ENCODE measurements at places on chromosomes 1 and 21.

DNA sequence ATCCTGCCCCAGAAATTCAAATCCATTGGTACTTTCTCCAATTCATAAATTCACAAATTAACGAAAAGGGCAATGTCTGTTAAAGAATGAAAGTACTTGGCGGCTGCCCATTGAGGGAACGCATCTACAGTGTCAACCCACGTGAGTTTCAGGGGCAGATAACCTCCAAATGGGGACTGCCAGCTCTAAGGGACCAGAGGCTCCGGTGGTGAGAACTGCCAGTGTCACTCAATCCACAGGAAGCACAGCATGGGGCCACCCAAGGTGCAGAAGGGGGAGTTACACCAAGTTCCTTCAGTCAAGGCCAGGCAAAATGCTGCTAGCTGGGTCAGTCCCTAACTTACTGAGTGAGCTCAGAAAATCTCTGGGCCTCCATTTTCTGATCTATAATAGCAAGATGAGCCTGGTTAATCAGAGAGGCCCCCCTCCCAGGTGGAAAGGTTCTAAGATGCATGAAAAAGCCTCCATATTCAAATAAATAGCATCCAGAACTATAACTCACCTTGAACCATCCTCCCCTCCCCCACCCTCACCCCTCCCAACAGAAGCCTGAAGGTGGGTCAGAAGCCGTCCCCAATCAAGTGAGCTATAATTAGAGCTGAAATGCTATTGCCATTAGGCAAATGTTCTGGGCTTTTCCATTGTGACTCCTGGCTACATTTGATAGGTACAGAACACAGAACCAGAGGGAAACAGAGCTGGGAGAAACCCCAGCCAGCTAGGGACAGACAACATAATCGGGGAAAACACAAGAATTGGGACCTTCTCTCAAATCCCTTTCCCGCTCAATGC lies 41.7 kb downstream of the LRP8 start:
- no peak for DNase-seq

GRCh38 chr1:163471779-163472650 lies 150.3 kb downstream of the NUF2 start:
- no peak for DNase-seq

- DNase-seq, result no peak
These were observed at the start of gene LEMD1 for GRCh38 chr1:205421798-205422197. TSS of gene LEMD1 (minus strand) at chr1:205422056. CDS start at chr1:205420536, 1,520 bp downstream.

- DNase-seq, result no peak
These were observed 7.1 kb upstream of the RGS18 start for GRCh38 chr1:192151176-192151575.

GRCh38 chr21:16533692-16534407 lies 804.1 kb downstream of the USP25 start:
- DNase-seq, result no peak

DNA sequence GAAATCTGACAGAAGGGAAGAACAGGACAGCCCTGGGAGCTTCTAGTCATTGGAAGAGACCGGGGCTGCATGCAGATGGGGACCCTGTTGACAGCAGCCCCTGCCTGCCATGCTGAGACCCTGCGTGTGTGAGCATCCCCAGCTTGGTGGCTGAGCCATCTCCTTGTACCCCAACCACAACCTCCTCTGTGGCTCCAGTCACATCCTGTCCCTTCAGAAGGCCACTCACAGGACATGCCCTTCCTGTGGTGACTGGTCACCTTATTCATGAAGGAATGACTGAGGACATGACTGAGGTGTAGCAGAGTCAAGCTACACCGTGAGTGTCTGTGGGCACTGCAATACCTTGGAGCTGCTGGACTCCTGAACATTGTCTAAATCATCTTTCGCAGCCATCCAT lies 141.8 kb upstream of the ERRFI1 start:
- no peak for DNase-seq

DNA sequence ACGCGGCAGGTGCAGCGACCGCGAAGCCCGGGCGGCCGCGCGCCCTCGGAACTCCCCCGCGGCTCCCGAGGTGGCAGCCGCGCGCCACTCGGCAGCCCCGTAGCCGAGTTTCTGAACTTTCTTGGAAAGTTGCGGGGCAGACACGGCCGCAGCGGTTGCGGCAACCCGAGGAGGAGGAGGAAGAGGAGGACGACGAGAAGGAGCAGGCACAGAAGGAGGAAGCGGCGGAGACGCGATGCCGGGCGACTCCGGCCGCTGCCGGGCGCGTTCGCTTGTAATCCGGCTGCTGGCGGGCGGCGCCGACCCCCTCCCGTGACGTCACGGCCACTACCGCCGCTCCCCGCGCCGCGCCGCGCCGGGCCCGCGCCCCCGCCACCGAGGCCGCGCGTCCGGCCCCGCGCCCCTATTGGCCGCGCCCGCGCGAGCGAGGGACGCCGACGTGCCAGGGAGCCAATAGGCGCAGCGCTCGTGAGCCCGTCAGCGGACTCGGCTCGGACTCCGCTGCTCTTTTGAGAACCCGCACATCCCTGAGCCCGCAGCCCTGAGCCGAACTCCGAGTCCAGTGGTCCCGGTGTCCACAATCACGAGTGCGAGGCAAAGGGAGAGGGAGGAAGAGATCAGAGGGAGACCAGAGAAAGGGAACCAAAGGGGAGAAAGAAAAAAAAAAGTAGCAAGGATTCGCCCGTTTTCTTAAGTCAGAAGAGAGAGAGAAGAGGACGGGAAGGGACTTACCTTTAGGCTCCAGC lies 736 bp upstream of the BARHL2 start:
- peak; percentile 30 for DNase-seq

DNA sequence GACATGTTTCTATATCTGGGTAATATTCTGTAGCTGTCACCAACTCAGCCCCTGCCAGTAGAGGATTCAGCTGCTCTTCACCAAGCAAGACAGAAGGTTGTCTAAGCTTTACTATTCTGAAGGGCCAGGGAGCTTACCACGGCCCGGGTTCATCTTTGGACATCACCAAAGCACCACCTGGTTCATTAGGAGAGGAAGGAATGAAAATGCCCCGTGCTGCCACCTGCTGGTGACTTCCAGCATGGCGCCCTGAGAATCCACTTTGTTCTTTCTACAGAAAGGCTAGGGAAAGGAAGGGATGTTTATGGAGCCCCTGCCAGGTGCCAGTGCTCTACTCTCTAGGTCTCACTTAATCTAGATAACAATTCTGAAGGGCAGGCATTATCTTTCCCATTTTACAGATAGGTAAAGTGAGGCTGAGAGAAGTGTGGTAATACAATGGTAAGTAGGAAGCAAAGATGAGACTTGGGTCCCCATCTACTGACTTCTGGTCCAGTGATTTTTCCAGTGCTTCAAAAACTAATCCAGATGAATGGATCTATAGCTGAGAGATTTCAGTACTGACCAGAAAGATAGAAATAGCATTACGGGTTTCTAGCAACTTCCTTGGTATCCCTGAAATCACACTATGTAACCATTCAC lies 79.5 kb downstream of the BEND5 start:
- peak; percentile 33 for DNase-seq

DNA sequence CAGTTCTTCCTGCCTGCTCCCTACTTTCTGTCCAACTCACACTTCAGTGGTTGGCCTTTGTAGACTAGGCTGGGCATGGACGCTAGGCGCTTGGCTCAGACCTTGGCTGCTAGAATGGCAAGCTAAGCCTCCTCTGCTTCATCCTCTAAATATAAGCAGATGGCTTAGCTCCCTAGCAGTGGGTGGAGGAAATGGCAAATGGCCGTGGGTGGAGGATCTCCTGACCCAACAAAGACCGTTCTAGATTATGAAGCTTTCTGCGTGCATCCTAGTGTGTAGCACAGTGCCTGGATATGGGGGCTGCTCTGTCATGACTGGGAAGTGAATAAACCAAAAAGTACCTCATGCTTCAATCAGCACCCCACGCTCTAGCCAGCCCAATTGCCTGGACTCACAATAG lies 10.4 kb upstream of the ETV3L start:
- no peak for DNase-seq

DNA sequence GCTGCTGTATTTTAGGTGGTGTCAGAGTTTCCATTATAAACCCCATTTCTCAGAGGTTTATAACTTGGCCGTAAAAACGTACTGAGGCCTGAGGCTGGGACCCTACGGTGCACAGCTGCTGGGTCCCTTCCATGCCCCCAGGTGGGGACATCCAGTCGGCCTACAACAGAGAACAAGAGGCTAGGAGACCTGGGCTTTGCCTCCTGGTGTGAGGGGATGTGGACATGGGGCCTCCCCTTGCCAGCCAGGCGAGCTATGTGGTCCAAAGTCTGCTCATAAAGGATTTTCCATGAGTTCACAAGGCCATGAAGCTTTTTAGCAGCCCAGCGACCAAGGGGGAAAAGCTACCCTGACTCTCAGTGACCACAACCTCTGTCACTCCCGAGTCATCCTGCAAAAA lies 261.5 kb upstream of the VAMP3 start:
- no peak for DNase-seq

DNA sequence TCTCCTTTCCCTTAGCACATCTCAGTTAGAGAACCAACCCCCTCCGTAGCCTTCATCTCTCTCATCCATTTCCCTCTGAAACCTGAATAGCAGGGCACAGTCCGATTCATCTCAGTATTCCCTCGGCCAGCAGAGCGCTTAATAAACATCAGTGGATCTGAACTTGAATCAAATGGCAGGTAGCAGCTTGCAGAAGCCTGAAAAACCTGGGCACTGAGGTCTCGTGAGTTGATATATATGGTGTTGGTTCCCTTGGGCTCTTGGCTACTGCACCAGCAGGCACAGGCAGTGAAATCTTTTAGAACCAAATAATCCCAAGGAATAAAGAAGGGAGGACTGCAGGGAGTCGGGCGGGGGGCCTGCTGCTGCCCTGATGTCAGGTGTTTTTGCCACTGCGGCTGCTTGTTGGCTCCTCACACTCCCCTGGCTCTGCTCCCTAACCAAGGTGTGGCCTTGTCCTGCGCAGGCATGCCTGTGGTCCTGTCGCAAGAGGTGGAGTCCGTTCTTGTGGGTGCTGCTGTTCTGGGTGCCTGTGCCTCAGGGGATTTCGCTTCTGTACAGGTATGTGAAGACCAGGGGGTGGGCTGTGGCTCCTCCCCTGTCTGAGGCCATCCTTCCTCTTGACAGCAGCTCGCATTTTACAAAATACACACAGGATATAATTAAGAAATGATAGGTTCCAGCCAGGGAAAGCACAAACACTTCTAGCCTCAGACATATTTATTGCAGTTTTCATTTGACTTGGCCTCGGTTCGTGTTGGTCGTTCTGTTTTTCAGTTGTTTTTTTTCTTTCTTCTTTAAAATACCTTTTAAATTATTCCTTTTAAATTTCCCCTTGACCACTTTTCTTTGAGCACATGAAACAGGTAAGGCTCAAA lies 140.9 kb upstream of the HOOK1 start:
- no peak for DNase-seq

DNA sequence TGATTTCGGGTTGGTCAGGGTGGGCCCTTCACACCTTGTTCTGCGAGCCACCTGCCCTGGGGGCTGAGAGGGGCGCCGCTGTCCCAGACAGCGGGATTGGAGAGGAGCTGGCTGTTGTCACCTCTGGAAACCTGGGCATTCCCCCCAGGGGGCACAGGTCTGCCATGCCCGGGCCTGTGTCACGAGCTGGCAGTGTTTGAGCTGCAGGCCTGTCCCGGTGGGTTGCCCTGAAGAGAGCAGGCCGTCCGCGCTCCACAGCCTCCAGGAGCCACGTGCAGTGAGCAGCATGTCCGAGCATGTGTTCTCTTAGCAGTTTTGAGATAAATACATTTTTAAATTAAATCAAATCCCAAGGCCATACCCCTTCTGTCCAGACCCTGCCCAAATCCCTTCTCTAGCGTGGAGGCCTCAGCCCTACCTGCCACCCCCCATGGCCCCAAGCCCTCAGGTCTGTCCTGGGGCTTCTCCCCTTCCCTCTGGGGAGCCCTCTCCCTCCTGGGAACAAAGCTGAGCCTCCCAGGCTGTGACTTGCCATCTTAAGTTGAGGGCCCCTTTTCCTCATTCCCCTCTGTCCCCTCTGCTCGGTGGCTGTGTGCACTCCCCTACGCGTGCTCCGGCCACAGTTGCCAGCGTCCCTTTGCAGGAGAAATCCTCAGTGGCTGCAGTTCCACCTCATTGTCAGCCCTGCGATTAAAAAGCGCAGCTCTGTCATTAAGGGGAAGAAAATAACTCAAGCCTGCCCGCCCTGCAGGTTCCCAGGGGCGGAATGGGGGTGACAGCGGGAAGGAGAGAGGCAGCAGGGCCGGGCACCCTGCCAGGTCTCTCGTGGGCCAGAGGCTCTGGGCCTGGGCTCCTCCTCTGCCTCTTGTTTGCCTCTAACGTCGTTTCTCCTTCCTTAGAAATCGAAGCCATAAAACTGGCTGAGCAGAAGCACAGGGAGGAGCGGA lies 26.6 kb downstream of the SLX9 start:
- DNase-seq, result peak; percentile 42

GRCh38 chr1:16275591-16275990 lies 38.6 kb upstream of the CPLANE2 start:
- DNase-seq, result no peak

GRCh38 chr1:30804352-30804751 lies 46.8 kb upstream of the LAPTM5 start:
- DNase-seq, result no peak

DNA sequence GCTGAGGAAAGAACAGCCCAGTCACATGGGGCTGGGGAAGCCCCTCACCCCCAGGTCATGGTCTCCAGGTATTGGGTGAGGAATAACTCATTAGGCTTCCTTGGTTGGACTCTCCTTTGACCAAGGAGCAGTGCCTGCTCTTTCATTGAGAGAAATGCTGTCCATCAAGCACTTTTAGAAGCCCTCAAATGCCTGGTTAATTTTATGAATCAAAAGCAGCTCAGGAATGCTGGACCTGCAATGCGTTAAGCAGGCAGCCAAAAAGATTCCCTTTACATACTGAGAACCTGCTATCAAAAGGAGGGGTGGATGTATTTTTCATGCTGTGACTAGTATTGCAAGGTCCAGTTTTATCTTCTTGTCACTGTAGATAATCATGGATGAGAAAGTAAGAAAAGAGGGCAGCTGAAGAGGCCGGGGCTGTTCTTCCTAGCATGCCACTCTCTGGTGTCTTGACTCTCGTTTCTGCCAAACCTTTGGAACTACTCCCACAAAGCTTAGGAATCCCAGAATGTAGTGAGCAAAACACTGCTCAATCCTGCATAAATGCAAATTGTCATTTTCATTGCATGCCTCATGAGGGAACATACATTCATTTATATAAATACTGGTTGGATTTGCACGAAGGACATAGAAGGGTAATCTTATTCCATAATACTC lies 2.1 kb upstream of the CD58 start:
- DNase-seq, result no peak

DNA sequence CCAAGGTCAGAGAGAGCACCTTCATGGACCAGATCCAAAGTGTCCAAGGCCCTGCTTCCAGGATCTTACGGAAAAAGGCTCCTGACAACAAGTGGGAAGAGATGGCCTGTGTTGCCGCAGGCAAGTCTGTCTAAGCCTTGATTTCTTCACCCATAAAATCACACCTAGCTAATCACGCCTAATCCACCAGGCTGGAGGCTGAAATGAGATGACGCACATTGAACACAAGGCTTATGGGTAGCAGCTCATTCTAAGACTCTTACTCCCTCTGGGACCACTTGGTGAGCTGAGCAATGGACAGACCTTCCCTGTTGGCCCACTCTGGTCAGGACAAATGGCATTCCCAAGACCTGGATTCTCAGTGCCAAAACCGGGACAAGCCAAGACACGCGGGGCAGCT lies 38.2 kb downstream of the GRIK3 start:
- DNase-seq, result no peak

GRCh38 chr21:42392731-42393442 lies 3.0 kb downstream of the TMPRSS3 start:
- DNase-seq, result no peak
